Fibroblast of upper back skin (primary cell): ENCODE measurements at places on chromosomes 2 and 18.

- peak; percentile 52 for DNase-seq
These were observed 964.7 kb upstream of the ZEB2 start for GRCh38 chr2:145484448-145485097.

DNA sequence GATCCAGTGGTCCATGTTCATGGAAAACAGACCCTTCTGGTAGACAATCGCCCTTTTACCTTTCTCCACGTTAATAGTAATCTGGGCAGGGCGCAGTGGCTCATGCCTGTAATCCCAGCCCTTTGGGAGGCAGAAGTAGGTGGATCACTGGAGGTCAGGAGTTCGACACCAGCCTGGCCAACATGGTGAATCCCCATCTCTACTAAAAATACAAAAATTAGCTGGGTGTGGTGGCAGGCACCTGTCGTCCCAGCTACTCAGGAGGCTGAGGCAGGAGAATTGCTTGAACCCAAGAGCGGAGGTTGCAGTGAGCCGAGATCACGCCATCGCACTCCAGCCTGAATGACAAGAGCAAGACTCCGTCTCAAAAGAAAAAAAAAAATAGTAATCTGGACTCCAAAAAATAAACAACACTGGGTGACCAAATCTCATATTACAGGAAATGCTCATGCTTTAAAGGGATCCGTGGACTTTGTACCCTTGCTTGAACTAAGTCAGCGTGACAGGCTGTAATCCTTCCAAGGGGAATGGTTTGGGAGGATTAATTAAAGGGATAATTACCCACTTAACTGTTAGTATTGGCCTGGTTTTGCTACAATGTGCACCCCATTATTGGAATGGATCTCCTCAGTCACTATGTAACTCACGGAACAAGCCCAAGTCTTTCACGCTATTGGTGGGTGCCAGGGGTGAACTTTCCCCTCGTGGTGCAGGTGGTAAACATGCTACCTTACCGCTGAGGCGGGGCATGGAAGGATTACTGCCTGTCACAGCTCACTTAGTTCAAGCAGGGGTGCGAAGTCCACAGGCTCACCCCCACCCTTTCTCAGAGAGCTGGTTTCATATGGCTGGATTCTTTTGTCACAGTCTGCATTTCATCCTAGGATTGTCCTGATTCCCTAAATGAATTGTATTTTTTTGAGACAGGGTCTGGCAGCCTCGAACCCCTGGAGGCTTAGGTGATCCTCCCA lies 36.7 kb downstream of the PROC start:
- DNase-seq = no peak

DNA sequence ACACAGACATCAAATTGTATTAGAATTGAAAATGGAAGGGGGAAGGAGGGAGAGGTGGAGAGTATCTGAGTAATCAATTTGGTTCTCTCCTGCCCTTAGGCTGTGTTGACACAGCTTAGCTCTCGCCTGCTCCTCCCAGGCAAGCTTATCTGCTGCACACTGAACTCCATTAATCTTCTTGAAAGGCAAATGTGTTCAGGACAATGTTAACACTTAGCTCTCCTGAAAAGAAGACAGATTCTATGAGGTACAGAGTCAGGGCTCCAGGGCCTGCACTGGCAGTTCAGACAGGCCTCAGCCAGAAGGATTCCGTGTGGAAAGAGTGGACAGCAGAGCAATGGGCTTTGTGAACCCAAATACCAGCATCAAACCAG lies 430.0 kb upstream of the TNP1 start:
- peak; percentile 41 for DNase-seq

DNA sequence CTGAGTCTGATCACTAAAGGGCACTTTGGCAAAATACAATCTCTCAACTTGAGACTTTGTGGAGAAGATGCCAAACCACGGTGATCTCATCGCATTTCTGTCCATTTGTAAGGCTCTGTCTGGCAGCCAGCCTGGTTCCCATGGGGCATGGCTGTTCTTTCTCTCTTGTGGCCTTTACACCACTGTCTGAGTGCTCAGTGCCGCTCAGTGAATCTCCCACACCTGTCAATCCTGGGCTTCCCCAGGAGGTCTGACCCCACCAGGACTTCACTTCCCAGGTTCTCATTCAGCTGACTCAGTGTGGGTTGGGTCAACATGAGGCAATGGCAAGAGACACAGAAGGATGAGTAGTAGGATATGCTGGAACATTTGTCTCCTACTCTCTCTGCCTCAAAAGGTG lies 96.8 kb upstream of the TRIB2 start:
- peak; percentile 92 for DNase-seq

DNA sequence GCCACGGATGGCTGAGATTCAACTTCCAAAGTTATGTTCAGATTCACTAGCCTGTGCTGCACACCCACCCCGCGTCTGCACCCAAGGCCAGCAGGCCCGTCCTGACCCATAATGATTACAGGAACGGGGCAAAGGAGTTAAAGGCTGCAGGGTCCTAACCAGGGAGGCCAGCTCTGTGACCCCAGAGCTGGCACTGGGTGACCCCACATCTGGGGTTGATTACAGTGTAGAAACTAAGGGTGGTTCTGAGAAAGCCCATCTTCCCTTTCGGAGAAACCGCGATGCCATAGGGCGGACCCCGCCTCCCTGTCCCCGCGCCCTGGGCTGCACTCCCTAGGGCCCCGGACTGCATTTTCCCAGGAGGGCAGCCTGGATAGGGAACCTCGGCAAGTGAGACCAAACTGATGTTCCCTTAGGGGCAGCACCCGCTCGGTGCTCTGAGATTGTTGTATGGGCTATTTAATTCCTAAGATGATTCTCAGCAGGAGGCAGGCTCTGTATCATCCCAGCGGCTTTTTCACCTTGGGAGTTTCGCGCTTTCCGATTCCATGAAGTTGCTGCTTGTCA lies 2.2 kb upstream of the GPR148 start:
- no peak for DNase-seq
